ENCODE measurements at places on chromosomes 13 and 19.

GRCh38 chr13:101726681-101727080 is 274.2 kb downstream of the ITGBL1 start:
- no peak for DNase-seq

DNA sequence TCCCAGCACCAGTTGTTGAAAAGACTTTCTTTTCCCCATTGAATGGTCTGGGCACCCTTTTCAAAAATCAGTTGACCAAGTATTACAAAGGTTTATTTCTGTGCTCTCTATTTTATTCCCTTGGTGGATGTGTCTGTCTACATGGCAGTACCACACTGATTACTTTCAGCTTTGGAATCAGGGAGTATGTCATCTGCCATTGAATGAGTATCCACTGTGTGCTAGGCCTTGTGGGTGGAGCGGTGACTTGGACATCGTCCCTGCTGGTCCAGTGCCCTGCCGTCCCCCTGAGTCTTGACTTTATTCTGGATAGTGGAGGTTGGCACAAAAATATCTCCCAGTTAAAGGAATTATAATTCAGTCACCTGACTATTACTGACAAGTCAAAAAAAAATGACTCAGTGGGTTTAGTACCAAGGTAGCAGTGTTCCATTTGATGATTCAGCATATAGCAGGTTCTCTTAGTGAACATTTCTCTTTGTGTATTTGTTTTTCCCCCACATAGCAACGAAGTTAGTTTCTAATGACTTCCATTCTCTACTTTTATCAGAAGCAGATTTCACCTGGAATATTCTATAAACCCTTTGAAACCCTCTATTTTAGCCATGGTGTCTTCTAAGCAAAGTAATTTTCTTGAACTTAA is 3.9 kb downstream of the UPF3A start:
- no peak for DNase-seq

DNA sequence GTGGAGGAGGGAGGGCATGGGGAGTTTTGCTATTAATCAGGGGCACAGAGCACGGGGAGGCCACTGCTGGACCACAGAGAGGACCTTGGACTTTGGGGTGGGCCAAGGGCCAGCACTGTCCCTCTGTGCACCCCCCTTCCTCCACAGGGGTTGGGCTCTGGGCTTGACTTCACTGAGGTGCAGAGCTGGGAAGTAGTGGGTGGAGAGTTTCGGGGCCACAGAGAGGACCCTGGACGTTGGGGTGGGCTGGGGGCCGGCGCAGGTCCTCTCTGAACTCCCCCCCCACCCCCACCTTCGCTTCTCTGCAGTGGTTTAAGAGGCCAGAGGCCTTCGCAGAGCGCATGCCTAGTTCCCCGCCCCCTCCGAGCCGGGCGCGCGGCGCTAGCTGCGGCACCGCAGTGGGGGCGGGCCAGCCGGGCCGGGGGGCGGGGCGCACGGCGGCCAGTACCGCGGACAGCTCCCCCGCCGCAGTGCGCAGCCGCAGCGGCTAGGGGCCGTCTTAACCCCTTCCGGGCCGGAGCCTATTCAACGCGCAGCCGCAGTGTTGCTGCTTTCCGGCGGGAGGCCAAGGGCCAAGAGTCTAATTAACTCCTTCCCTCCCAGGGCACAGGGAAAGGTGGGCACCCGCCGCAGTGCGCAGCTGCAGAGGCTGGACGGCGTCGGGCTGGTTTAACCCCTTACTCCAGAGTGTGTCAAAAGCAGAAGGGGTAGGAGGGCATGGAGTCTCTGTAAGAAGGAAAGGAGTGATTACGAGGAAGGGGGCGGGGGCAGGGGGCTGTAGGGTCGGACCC is 3.7 kb downstream of the KCNC3 start:
- DNase-seq = no peak

- no peak for DNase-seq
Observed at GRCh38 chr19:30590596-30591229, 218.5 kb downstream of the ZNF536 start.

- DNase-seq = no peak
Observed at GRCh38 chr19:58563034-58563573, 4.7 kb upstream of the UBE2M start.

GRCh38 chr13:103004661-103005345 is 61.4 kb downstream of the SLC10A2 start:
- no peak for DNase-seq

DNA sequence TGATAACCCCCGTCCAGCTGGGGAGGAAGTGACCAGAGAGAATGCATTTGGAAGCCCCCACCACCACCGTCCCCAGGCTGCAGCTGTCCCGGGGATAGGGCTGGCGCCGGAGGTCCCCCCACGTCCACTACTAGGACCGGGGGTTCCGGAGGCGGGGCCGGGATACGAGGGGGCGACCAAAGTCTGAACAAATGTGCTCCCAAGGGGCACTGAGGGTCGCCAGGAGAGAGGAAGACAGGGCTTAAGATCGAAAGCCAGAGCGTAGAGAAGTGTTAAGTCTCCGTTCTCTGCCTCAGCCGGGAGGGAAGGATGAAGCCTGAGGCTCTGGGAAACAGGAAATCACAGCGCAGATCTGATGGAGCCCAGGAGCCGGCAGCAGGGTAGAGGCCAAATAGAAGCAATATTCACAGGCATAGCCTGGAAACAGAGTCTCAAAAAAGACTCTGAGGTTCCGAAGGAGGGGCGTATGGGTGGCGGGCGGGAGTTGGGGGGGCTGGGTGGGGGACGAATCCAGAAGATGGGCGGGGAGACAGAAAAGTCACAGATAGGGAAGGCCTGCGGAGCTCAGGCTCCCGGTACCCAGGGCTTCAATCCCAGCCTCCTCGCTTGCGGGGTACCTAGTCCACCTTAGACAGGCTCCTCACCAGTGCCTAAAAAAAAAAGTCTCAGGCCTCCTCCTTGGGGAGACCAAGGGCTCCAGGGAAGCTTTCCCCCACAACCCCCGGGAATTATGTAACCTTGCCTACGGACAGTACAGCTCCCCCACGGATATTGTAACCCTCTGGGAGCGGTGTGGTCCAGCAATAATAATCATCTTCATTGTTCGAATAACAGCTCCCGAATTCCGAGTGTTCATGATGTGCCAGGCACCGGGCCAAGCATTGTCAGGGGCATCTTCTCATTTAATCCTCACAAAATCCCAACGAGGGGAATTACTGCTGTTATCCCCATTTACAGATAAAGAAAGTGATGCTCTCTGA is 1.1 kb upstream of the ERF start:
- DNase-seq = no peak

DNA sequence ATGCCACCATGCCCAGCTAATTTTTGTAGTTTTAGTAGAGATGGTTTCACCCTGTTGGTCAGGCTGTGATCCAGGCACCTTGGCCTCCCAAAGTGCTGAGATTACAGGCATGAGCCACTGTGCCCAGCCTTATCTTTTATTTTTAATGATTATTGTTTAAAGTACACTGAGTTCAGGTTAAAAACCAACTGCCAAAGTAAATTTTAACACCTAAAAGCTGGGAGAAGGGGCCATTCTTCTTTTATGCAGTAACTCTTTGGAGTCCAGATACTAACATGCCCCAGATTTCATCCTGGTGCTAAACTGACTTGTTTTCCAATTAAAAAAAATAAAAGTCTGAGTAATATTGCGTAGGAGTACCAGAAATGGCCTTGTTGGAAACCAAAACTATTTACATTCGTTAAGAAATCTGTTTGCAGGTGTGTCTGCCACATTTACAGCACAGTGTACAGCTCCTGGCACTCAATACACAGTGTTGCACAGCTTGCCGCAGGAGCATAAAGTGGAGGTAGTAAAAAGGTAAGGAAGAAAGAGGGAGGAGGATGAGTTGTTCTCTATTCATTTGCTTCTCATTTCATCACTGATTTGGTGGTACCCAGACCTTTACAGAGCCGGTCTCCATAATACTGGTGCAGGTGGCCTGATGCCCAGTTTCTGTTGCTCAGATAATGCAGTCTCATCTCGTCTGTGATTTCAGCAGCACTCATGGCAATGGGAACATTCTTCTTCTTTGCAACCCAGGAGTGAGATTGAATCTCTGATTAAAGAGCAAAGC is 108.9 kb downstream of the PCCA start:
- DNase-seq = no peak

DNA sequence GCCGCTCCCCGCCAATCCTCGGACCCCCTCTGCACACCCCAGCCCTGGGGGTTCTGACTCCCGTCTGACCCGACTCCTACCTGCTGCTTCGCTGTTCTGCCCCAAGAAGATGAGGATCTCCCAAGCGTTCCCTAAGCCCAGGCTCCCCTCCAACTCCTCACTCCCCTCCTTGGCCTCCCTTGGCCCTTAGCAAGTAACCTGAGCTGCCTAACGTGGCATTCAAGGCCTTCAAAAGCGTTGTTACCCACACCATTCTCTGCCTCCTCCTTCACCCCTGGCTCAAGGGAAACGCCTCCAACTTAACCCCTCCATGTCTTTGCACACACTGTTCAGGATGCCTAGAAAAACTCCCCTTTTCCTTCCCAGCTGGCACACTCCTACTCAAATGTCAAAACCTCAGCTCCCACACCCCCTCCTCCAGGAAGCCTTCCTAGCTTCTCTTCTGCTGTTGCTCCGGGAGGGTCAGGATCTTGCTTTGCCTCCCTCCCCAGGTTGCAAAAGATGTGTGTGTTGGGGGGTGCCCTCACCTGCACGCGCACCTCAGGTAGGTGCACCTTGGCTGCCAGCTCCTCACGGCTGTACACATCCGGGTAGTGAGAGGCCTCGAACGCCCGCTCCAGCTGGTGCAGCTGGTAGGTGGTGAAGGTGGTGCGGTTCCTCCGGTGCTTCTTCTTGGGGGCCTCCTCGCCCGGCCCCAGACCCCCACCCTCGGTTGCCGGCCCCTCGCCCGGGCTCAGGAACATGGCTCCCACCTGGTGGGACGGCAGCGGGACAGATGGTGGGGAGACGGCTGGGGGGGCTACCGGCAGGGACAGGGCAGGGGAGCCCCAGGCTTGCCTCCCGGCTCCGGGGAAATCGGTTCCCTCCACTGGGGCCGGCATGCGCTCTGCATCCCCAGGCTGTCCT is 775 bp downstream of the RAX2 start:
- DNase-seq = no peak

DNA sequence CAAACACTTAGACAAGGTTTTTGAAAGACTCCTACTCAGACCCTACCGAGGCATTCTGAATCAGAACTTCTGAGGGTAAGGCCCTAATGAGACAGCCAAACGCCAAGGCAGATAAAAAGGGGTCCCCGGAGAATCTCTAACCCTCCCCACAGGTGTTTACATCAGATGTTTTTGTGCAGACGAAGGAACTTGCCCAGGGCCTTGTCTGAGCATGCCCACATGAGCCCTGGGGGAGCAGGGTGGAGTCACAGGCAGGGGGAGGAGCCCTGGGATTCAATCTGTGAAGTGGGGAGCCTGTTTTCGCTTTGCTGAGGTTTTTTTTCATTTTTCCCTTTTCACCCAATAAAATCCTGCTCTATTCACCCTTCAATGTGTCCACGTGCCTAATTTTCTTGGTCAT is 61.6 kb upstream of the MED4 start:
- DNase-seq = no peak

GRCh38 chr19:23823952-23824389 is 65.3 kb upstream of the ZNF681 start:
- DNase-seq = no peak

GRCh38 chr13:28716511-28716910 is 2.3 kb downstream of the SLC46A3 start:
- no peak for DNase-seq

DNA sequence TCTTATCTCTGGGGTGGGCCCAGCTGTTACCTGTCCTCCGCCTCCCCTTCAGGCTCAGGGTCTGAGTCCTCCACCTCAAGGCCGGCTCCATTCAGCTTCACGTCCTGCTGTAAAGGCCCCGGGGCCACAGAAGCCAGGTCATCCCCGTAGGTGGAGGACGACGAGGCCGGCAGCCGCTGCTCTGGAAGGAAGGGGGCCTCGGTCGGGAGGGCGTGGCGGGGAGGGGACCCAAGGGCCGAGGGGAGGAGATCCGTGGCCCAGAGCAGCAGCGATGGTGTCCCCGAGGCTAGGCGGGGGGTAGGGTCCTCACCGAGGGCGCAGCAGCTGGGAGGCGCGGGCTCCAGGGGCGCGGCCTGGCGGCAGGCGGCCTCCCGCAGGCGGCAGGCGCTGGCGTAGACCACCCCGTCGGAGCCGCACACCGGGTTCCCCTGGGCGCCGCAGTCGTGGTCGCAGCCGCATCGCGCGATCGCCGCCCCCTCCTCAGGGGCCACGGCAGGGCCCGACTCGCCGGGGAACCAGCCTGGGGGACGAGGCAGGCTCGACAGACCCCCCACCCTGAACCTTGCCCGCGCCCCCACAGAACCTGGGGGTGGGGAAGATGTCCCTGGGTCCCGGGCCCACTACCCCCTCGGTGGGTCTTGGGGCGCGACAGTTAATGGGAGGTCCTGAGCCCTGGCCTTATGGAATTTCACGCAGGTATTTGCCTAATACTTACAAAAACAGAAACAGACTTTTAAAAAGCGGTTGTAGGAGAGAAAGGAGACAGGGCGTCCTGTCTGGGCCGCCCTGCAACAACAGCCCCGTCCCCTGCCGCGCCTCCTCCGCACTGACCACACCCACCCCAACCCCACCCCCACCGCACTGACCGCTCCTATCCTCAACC is 7.6 kb downstream of the F2RL3 start:
- no peak for DNase-seq

DNA sequence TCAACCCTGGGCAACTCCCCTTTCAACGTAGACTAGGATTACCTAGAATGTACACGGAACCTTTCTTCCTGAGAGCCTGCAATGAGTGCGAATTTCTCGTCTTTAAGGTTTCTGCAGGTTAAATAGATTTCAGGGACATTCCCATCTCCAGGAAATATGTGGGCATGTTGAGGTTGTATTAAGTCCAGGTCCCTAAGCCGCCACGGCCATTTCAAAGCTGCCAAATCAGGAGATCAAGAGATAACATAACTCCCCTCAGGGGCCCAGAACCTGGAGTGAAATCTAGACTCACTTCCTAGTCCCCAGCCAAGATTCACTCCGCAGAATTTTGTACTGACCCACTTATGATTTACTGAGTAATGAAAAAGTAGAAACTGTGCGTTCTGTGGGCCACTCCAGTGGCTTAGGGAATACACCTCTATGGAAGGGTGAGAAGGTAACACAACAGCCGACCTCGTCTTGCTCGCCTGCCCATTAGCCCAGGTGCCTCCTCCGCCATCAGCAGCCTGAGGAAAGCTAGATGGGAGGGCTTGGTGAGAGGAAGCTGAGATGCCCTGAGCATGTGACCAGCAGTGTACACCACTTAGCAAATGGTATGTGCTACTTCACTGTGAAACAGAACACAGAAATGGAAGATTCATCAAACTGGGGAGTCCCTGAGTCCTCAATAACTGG is 98.5 kb upstream of the SOX1 start:
- no peak for DNase-seq

GRCh38 chr13:58190577-58190976 is 559.0 kb downstream of the PCDH17 start:
- no peak for DNase-seq
